ENCODE measurements at places on chromosomes 2 and 18. TPM values are rescaled to one million over a fixed set of nuclear protein-coding genes. Genes with fewer than 3 reads are reported as not detected.

The EFEMP1 gene
- 101 TPM for polyA plus RNA-seq

The HOXD8 gene
- 239 TPM for polyA plus RNA-seq

The LRRTM1 gene
- polyA plus RNA-seq: 20.2 TPM

The COL4A4 gene
- 69.7 TPM for polyA plus RNA-seq

GRCh38 chr18:62784338-62784965, 69.1 kb downstream of the PHLPP1 start:
- DNase-seq: no peak

GRCh38 chr18:35158728-35159450, 81.9 kb upstream of the ZNF397 start:
- no peak for DNase-seq

- no peak for DNase-seq
Observed at GRCh38 chr2:137367361-137367760, 596.9 kb upstream of the HNMT start.

- no peak for DNase-seq
Observed at GRCh38 chr2:113854208-113854607, 35.7 kb upstream of the ACTR3 start.

GRCh38 chr2:221524158-221524557, 47.9 kb downstream of the EPHA4 start:
- no peak for DNase-seq

DNA sequence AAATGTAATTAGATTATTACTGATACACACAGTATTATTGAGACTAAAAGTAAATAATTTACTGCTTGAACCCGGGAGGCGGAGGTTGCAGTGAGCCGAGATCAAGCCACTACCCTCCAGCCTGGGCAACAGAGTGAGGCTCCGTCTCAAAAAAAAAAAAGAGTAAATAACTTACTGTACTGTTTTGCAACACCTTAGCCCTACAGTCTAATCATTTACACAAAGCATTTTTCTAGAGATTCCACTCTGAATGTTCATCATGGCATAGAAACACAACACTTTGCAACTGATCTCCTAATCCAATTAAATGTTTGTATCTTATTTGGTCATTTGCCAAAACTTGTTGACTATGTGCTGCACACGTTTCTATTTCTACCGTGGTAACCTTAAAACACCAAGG, 23.4 kb upstream of the RMP24 start:
- DNase-seq: no peak

GRCh38 chr2:24844023-24844685, 50.9 kb downstream of the CENPO start:
- DNase-seq: no peak

DNA sequence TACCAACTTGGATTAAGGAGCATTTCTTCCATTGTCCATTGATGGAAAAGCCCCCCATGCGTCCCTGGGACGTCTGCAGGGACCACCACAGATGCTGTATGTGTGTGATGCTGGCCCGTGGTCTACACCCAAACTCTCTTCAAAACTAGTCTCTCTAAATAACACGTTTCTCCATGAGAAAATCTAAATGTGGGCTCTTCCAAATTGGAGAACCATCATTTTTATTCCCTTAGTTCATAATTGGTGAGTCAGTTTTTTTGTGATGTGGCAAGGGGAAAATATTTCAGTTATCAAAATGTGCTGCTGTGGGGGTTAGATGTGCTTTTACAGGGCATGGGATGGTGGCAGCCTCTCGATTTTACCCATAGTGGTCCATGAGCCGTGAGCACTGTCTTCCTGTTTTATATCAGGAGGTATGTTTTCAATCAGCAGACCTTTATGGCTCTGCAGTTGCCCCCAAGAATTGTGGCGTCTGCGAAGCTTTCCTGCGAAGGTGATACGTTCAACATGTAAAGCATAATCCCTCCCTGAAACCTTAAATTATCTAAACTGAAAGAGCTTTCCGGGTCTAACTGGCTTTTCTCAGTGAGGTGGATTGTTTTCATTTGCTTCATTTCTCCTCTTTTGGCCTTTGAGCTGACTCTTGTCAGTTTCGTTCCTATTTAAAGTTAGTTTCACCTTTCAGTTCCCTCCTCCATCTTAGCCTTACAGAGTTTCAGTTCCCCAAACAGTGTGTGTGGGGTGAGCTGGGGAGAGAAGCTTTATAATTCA, 78.4 kb downstream of the SETBP1 start:
- DNase-seq: no peak

- no peak for DNase-seq
Observed at GRCh38 chr2:186540941-186541340, 48.9 kb upstream of the ITGAV start.

- no peak for DNase-seq
Observed at GRCh38 chr2:10277293-10278028, 25.2 kb upstream of the HPCAL1 start.

GRCh38 chr2:74077636-74078035, 70.1 kb downstream of the BOLA3 start:
- no peak for DNase-seq

- no peak for DNase-seq
Observed at GRCh38 chr2:7692657-7693161, 775.5 kb downstream of the RNF144A start.

DNA sequence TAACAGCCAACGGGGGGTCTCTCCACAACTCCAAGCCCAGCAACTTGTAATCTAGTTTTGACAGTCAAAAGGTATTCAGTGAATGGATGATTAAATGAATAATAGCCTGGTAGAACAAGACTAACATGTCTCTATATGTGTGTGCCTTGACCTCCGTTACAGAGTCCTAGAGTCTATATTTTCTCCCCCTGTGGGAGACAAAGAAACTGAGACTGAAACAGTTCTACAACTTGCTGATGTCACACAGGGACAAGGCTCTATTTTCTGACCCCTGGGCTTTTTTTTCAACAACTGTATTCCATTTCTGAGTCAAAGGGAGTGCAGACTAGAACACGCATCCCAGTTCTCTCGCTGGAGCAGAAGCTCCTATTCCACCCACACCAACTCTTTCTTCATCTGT, 223.6 kb upstream of the AGAP1 start:
- no peak for DNase-seq

GRCh38 chr2:152637251-152637650, 80.0 kb downstream of the PRPF40A start:
- no peak for DNase-seq

Measured in right renal pelvis (tissue), 4 donors.